Stimulated activated CD4-positive, alpha-beta T cell treated with anti-CD3 and anti-CD28 coated beads, TNF-alpha, amount 100 ng/mL, for 24 hours (primary cell): ENCODE measurements at places on chromosomes 6 and 20.
A peak's percentile ranks its signal among the peaks of the same experiment; 100 is the strongest.

GRCh38 chr20:35506872-35507638 is 22.4 kb downstream of the C20orf173 start:
- no peak for DNase-seq

- DNase-seq = peak; percentile 67
Observed at GRCh38 chr20:2451939-2452732, 18.5 kb downstream of the SNRPB start.

GRCh38 chr6:123017104-123017682 is 21.2 kb downstream of the CLVS2 start:
- DNase-seq = no peak

GRCh38 chr20:45701104-45701503 is 734 bp upstream of the WFDC13 start:
- no peak for DNase-seq

- DNase-seq = no peak
Observed at GRCh38 chr20:63057171-63058117, 50.7 kb upstream of the BHLHE23 start.
